Endodermal cell (in vitro differentiated cells): ENCODE measurements at places on chromosomes 16 and 17. TPM values are rescaled to one million over a fixed set of nuclear protein-coding genes. Genes with fewer than 3 reads are reported as not detected.
A peak's percentile ranks its signal among the peaks of the same experiment; 100 is the strongest.

C16orf46 gene
- 1.6 and 2.9 TPM in 2 replicates for total RNA-seq

LLGL2 gene
- 93.4 to 160 TPM (median 149 TPM) in 3 replicates for total RNA-seq

NPIPA8 gene
- total RNA-seq, result 0.99 to 1.4 TPM (median 1.1 TPM) in 3 replicates

KRTAP3-1 gene
- not detected in 3 replicates for total RNA-seq

DERL2 gene
- 75.1 and 83.1 TPM in 2 replicates for total RNA-seq

MT1H gene
- total RNA-seq, result not detected in 3 replicates

DOC2B gene
- 1.5 to 2.6 TPM (median 2.1 TPM) in 3 replicates for total RNA-seq

KCNJ18 gene
- not detected in 2 replicates for total RNA-seq

GRCh38 chr16:75120253-75120652 lies 3.7 kb upstream of the LDHD start:
- DNase-seq, result no peak
- H3K4me1 ChIP-seq, result no peaks in the 10 kb centered on the region
- no peak overlapping the region for H3K27ac ChIP-seq
- H3K36me3 ChIP-seq, result no peaks in the 10 kb centered on the region

DNA sequence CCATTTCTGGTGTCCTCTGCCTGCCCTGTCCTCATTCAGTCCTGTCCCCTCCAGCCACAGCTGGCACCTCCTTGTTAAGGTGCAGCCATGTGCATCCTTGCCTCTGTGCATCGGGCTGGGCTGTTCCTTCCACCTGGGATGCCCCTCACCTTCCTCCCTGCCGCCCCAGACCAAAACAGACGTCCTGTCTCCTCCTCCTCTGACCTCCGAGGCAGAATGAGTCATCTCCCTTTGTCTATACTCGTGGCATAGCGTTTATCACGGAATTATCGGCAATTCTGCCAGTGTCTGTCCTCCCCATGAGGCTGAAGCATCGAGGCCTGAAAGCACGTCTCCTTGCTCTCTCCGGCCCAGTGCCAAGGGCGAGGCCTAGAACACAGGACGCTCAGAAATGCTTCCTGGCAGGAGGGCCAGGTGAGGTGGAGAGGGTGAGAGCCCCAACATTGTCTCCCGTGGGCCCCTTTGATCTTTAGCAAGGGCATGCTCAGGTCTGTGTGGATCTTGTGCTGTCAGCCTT lies 4.6 kb downstream of the RAI1 start:
- H3K27ac ChIP-seq, result peak overlapping the region; percentile 83
- peak; percentile 81 for DNase-seq
- peaks cover 9% of the 10 kb centered on the region for H3K36me3 ChIP-seq
- H3K4me3 ChIP-seq, result no peak overlapping the region

GRCh38 chr17:60135951-60136666 lies 13.7 kb upstream of the CA4 start:
- H3K27ac ChIP-seq, result no peak overlapping the region
- H3K4me3 ChIP-seq, result peak overlapping the region; percentile 94
- peaks cover 53% of the 10 kb centered on the region for H3K27me3 ChIP-seq
- DNase-seq, result peak; percentile 40

DNA sequence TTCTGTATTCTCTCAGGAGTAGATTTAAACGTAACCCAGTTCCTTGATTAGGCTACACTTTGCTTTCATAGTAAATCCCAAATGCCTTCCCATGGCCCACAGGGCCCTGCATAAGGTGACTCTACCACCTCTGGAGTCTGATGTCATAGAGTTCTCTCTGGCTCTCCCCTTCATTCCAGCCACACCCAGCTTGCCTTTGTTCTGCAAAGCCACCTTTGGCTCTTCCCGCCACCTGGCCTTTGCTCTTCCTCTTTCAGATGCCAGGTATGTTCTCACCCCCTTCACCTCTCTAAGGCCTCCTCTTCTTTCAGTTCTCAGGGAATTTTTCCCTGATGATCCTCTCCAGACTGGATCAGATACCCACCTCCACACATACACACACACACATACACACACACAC lies 141.3 kb upstream of the HSBP1 start:
- no peak overlapping the region for H3K27ac ChIP-seq
- H3K4me1 ChIP-seq, result no peaks in the 10 kb centered on the region
- no peak for DNase-seq
- H3K27me3 ChIP-seq, result no peaks in the 10 kb centered on the region
- no peaks in the 10 kb centered on the region for H3K36me3 ChIP-seq

DNA sequence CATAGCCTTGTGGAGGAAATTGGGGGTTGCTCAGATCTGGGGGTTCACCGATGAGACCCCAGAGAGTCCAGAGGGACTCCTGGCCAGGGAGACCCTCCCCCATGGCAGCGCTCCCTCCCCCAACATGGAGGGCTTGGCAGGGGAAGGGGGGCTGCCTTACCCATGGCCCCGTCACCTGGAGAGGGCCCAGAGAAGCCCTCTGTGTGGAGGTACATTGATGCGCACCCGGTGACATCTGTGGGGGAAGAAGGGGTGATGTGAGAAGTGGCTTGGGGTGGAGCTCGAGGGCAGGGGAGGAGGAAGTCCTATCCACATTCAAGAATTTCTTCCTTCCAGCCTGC lies 16.2 kb downstream of the ETV4 start:
- H3K27me3 ChIP-seq, result no peaks in the 10 kb centered on the region
- H3K4me1 ChIP-seq, result peaks cover 32% of the 10 kb centered on the region
- H3K36me3 ChIP-seq, result peaks cover 65% of the 10 kb centered on the region
- DNase-seq, result no peak
- H3K27ac ChIP-seq, result peak overlapping the region; percentile 93

DNA sequence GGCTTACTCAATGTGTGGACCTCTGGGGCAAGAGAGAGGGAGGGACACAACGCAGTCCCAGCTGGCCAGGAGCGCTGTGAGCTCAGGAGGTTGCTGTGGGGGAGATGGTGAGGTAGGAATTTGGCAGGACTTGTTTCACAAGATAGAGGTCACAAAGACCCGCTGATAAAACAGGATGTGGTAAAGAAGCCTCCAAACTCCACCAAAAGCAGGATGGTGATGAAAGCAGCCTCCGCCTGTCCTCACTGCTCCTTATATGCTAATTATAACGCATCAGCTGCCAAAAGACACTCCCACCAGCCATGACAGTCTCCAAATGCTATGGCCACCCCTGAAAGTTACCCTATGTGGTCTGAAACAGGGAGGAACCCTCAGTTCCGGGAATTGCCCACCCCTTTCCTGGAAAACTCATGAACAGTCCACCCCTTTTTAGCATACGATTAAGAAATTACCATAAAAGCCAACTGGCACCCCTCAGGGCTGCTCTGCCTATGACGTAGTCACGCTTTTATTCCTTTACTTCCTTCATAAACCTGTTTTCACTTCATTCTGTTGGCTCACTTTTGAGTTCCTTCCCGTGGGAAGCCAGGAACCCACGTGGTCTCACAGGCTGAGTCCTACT lies 5.3 kb upstream of the EIF4A3 start:
- no peaks in the 10 kb centered on the region for H3K27me3 ChIP-seq
- no peaks in the 10 kb centered on the region for H3K4me1 ChIP-seq
- peak; percentile 33 for DNase-seq
- no peak overlapping the region for H3K27ac ChIP-seq
- H3K4me3 ChIP-seq, result no peak overlapping the region
- peaks cover 7% of the 10 kb centered on the region for H3K36me3 ChIP-seq

DNA sequence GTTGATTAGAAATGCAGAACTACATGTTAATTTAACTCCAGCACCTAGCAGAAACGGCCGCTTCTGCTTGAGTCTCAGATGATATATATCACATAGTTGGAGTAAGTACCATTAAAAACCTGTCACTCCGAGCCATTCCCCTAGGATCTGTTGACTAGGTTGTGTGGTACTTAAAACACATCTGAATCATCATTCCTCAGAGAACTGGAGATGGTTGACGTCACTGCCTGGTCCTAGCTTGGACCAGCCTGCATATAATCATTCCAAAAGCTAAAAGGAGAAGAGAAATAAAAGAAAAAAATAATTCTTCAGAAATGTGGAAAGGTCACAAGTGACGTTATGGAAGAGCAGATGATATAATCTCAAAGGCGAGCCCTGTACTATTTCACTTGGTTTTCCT lies 31.3 kb upstream of the RASL10B start:
- H3K4me1 ChIP-seq, result peaks cover 3% of the 10 kb centered on the region
- H3K4me3 ChIP-seq, result no peak overlapping the region
- no peak for DNase-seq
- H3K27ac ChIP-seq, result no peak overlapping the region
- peaks cover 40% of the 10 kb centered on the region for H3K36me3 ChIP-seq

DNA sequence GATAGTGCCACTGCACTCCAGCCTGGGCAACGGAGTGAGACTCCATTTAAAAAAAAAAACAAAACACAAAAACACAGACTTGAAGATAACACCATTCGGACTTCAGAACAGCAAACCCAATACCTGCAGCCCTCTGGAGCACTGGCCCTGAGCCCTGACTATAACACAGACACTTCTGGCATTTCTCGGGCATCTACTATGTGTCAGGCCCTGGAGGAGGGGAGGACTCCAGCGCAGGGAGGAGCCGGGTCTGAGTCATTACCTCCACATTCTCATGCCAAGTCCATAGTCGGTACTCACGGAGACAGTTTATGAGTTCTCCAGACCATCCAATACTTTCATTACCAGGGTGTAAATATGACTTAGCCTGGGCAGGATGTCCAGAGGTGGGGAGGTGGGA lies 48.8 kb downstream of the PITPNM3 start:
- H3K4me1 ChIP-seq, result no peaks in the 10 kb centered on the region
- peak; percentile 21 for DNase-seq
- H3K27ac ChIP-seq, result no peak overlapping the region
- H3K4me3 ChIP-seq, result no peak overlapping the region
- no peaks in the 10 kb centered on the region for H3K36me3 ChIP-seq

DNA sequence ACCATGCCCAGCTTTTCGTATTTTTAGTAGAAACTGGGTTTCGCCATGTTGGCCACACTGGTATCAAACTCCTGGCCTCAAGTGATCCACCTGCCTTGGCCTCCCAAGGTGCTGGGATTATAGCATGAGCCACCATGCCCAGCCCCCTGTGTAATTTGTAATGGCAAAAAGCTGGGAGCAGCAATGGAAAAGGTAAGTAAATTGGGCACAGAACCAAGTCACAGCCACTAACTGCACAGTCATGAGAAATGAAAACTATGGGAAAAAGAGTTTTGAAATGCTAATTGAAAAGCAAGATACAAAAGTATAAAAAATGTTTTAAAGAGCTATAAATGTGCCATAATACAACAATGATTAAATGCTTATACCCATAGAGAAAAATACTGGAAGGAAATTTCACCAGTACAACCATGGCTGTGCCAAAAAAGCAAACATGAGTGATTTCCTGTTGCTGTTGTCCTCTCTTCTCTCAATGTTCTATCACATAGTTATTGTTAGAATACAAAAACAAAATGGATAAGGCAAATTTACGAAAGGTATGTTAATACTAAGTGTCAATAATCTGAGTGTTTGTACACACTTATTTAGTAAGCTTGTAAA lies 6.2 kb downstream of the NTAN1 start:
- H3K36me3 ChIP-seq, result peaks cover 9% of the 10 kb centered on the region
- no peaks in the 10 kb centered on the region for H3K27me3 ChIP-seq
- no peak overlapping the region for H3K4me3 ChIP-seq
- H3K27ac ChIP-seq, result no peak overlapping the region
- DNase-seq, result no peak

DNA sequence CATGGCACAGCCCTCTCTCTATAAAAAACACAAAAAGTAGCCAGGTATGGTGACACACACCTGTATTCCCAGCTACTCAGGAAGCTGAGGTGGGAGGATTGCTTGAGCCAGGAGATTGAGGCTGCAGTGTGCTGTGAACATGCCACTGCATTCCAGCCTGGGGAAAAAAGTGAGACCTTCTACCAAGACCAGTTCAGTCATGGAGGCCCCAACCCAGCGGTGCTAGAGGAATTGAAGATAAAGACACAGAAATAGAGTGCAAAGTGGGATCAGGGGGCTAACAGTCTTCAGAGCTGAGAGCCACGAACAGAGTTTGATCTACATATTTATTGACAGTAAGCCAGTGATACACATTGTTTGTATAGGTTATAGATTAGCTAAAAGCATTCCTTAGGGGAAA lies 15.6 kb upstream of the CCL8 start:
- no peak overlapping the region for H3K4me3 ChIP-seq
- no peak for DNase-seq
- H3K4me1 ChIP-seq, result no peaks in the 10 kb centered on the region
- H3K36me3 ChIP-seq, result no peaks in the 10 kb centered on the region
